Activated CD4-positive, alpha-beta T cell treated with anti-CD3 and anti-CD28 coated beads for 4 hours (primary cell): ENCODE measurements at places on chromosomes 5 and 9.
A peak's percentile ranks its signal among the peaks of the same experiment; 100 is the strongest.

- no peak for DNase-seq
These were observed 49.5 kb downstream of the SEMA4D start for GRCh38 chr9:89448381-89448780.

GRCh38 chr9:130780865-130781504 lies 54.1 kb upstream of the ABL1 start:
- DNase-seq = no peak

DNA sequence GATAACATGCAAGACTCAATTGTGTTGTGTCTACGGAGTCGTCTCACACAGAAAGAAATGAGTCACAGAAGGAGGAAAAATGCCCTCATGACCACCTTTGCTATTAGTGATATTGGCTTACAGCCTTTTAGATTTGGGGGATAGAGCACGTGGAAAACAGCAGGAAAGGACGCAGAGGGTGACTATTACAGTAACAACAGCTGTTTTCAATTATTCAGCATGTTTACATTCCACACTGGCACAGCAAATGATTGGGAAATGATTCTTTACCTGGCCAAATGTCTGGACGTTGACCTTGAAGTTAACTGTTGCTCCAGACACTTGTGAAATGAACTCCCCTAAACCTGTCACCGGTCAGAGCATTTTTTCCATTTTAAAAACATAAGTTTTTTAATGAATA lies 46.8 kb downstream of the APTX start:
- DNase-seq = no peak

- peak; percentile 19 for DNase-seq
These were observed 69.2 kb upstream of the S1PR3 start for GRCh38 chr9:88922091-88922490.

GRCh38 chr9:89051421-89052025 lies 60.3 kb downstream of the S1PR3 start:
- DNase-seq = no peak

DNA sequence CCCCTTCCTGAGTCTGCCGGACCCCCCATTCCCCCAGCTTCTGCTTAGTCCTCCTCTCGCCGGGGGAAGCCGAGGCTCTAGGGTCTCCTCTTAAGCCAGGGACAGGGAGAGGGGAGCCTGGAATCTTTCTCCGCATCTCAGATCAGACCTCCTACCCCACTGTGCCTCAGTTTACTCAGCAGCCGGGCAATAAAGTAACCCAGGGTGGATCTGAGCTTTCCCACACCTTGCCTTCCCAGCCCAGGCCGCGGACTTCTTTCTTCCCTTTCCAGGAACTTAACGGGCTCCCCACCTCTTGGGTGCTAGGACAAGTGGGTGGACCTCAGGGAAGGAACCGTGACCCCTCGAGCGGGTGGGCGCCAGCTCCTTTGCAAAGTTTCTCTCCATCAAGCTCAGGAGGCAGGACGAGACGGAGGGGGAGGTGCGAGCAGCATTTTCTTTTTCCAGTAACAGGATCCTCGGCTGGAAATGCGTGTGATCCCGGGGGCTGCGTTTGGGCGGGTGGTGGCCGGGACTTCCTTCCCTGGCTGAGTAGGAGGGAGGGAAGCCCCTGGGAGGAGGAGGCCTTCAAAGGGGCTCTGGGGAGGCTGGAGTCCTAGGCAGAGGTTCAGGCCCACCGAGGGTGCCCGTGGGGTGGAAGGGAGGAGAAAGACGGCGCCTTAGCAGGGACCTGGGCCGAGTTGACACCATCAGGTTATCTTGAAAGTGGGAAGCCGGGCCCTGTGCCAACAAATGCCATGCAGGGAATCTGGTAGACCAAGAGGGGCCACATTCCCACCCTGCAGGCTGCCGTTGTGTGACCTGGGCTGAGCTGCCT lies 795 bp downstream of the DAB2IP start:
- DNase-seq = no peak

DNA sequence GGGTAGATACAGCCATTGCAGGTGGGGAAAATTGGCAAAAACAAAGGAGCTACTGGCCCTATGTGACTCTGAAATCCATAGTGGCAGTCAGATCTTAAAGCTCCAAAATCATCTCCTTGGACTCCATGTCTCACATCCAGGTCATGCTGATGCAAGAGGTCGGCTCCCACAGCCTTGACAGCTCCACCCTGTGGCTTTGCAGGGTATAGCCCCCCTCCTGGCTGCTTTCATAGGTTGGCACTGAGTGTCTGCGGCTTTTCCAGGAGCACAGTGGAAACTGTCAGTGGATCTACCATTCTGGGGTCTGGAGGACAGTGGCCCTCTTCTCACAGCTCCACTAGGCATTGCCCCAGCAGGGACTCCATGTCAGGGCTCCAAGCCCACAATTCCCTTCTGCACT lies 1190.1 kb downstream of the CDH12 start:
- DNase-seq = no peak

DNA sequence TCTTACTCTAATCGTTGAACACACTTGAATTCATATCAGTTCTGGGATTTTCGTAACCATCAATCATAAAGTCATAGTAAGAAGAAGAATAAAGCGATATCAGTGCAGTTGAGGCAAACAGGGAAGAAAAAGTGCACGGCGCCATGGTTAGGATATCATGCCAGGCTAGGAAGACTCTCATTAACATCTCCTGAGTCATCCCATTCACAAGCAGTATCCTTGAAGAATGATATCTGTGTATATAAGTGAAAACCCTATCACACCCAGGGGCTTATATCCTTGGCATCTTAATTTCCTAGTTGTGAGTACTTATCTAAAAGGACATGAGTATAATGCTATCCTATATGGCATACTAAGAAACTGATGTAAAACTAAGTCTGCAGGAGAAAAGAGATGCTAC lies 38.6 kb downstream of the NFIB start:
- DNase-seq = no peak

- DNase-seq = no peak
These were observed 117.1 kb upstream of the WWC1 start for GRCh38 chr5:168174376-168174775.

- no peak for DNase-seq
These were observed 79.9 kb upstream of the IL7R start for GRCh38 chr5:35776757-35777156.

- DNase-seq = no peak
These were observed 117.6 kb upstream of the ATP10B start for GRCh38 chr5:160969645-160970044.

DNA sequence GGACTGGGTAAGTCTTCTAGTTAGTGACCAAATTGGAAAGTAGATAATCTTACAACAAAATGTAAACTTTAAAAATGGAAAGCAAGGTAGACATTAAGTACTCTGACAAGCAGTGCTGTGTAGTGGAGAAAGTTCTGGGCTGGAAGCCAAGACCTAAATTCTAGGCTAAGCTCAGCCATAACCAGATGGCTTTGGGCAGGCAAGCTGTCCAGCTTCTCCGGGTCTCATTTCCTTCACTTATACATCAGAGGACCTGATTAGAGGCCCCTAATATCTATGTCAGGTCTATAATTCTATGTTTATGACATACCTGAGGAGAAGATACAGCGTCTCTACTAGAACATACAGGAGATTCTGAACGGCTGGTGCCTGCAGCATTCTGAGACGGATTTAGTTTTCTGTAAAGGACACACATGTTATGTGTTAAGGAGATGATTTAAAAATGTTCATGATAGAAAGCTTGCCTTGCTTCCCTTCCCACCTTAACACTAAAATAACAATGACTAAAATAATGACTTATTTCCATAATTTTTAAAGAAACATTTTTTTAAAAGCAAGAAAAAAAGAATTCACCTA lies 61.2 kb downstream of the ELL2 start:
- no peak for DNase-seq

GRCh38 chr5:93189707-93190120 lies 391.3 kb downstream of the NR2F1-AS1 start:
- DNase-seq = no peak

GRCh38 chr5:54868511-54869483 lies 116.6 kb downstream of the ESM1 start:
- DNase-seq = no peak
